SJCRH30 (cell line): ENCODE measurements at places on chromosomes 4 and X.

- no peaks in the 10 kb centered on the region for H3K4me1 ChIP-seq
- no peaks in the 10 kb centered on the region for H3K27me3 ChIP-seq
- DNase-seq, result no peak
- no peak overlapping the region for H3K27ac ChIP-seq
Observed at GRCh38 chr4:151771664-151772063, 10.9 kb upstream of the GATB start.

- peak overlapping the region; percentile 99 for H3K27ac ChIP-seq
- peak overlapping the region; percentile 56 for H3K4me3 ChIP-seq
- H3K27me3 ChIP-seq, result no peaks in the 10 kb centered on the region
- H3K4me1 ChIP-seq, result peaks cover 36% of the 10 kb centered on the region
- peak; percentile 99 for DNase-seq
Observed at GRCh38 chr4:87540146-87541058, 11.2 kb upstream of the SPARCL1 start.

- peak overlapping the region; percentile 67 for H3K4me3 ChIP-seq
- no peak overlapping the region; the same call in 1 of the 2 replicates for H3K27ac ChIP-seq
- H3K4me1 ChIP-seq, result no peaks in the 10 kb centered on the region
- DNase-seq, result peak; percentile 40
- H3K27me3 ChIP-seq, result no peaks in the 10 kb centered on the region
- no peaks in the 10 kb centered on the region for H3K36me3 ChIP-seq
Observed at GRCh38 chr4:125313989-125314667, 627 bp upstream of the FAT4 start.

DNA sequence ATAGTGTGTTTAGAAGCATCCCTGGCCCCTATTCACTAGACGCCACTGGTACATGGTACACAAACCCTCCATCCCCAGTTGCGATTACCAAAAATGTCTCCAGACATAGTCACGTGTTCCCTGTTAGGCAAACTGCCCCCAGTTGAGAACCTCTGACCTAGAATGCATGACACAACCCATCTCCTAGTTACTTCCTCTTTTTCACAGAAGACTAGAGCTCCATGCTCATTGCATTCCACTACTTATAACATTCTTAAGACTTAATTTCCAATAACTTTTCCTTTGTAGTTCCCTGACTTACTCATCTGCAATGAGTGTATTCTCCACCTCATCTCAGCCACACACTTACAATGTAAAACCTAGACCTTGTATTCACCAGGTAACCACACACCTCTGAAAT is 68.6 kb downstream of the PRSS12 start:
- H3K36me3 ChIP-seq, result peaks cover 33% of the 10 kb centered on the region
- no peak overlapping the region for H3K4me3 ChIP-seq
- no peak overlapping the region for H3K27ac ChIP-seq
- peaks cover 12% of the 10 kb centered on the region for H3K4me1 ChIP-seq
- DNase-seq, result no peak

GRCh38 chrX:130030826-130031225 is 48.4 kb downstream of the BCORL1 start:
- no peaks in the 10 kb centered on the region for H3K4me1 ChIP-seq
- H3K4me3 ChIP-seq, result no peak overlapping the region
- no peak overlapping the region for H3K27ac ChIP-seq
- no peak for DNase-seq
- H3K36me3 ChIP-seq, result peaks cover 5% of the 10 kb centered on the region; the same call in 1 of the 2 replicates
- H3K27me3 ChIP-seq, result no peaks in the 10 kb centered on the region

- H3K27ac ChIP-seq, result no peak overlapping the region
- no peaks in the 10 kb centered on the region for H3K4me1 ChIP-seq
- H3K27me3 ChIP-seq, result no peaks in the 10 kb centered on the region
- DNase-seq, result peak; percentile 26
Observed at GRCh38 chr4:83217721-83218522, 66.7 kb downstream of the COQ2 start.

DNA sequence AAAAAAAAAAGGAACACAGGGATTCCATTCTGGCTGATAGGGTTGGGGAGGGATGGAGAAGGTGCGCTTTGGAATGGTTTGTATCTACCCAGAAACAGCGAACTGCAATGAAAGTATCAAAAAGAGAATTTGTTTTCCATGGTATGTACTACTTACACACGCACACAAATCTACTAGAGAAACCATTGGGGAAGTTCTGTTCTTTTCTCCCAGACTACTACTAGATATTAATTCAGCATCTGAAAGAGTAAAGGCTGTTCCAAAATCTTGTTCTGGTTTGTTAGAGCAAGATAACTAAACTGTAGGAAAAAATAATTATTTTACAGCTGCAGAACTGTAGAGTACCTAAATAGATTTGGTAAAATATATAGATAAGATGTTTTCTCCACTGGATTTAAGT is 118.4 kb downstream of the CBR4 start:
- 0 out of 2 replicates have a peak, but pooled peaks cover 4% of the 10 kb centered on the region for H3K4me1 ChIP-seq
- no peak overlapping the region for H3K4me3 ChIP-seq
- H3K36me3 ChIP-seq, result peaks cover 52% of the 10 kb centered on the region
- no peak for DNase-seq
- no peaks in the 10 kb centered on the region for H3K27me3 ChIP-seq
